ENCODE measurements at places on chromosomes 6 and 20. TPM values are rescaled to one million over a fixed set of nuclear protein-coding genes. Genes with fewer than 3 reads are reported as not detected.

GRCh38 chr6:129189266-129189665, 306.3 kb downstream of the LAMA2 start:
- no peak for DNase-seq

DNA sequence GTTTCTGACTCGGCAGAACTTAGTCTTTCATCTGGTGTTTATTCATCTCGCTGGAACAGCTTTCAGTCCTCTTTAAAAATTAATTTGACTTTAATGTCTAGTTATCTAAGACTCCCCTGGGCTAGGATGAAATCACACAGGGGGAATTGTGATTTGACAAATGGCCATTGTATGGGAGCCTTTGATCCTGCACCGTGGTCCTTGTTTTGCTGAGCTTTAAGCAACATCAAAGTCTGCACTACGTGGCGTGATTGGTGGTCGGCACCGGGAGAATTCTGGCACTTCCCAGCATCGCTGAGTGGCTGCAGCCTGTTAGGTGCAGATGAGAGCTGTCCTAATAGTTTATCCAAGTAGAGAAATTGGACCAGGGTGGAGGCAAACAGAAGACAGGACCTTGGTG, 146.9 kb downstream of the TBC1D7 start:
- DNase-seq, result no peak

Gene DZANK1
- total RNA-seq, result 1.6 TPM

- DNase-seq, result no peak
These were observed 74.5 kb upstream of the MRPS10 start for GRCh38 chr6:42292004-42292740.

GRCh38 chr6:10687582-10687981, 6.8 kb downstream of the C6orf52 start:
- DNase-seq, result no peak

Gene KCNK5
- total RNA-seq, result 0.78 TPM

Gene UNC5CL
- total RNA-seq, result not detected

- peak; percentile 26 for DNase-seq
These were observed 593.4 kb upstream of the JAG1 start for GRCh38 chr20:11267131-11267761.

DNA sequence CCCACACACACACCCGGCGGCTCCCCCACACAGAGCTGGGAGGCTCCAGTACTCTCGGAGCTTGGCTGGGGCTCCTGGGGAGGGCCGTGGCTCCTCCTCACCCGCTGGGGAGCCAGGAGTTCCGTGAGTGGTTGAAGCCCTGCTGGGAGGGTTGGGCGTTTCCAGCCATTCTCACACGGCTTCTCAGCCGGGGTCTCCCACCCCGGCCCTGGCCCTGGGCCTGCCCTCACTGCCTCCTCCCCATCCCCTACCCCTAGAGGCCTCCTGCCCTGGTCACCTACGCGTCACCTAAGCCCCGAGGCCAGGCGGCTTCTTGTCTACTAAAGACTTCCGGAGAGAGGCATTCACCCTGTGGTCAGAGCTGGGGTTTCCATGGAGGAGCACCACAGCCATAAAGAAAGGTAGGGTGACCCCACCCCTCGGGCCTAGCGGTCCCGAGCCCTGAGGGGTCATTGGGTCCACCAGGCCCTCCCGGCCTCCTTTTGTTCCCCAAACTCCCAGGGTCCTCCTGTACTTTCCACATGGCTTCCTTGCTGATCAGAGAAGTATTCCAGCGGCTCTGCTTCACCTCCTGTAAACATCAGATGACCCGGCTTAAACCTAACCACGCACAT, 99.3 kb downstream of the TTLL2 start:
- DNase-seq, result no peak

DNA sequence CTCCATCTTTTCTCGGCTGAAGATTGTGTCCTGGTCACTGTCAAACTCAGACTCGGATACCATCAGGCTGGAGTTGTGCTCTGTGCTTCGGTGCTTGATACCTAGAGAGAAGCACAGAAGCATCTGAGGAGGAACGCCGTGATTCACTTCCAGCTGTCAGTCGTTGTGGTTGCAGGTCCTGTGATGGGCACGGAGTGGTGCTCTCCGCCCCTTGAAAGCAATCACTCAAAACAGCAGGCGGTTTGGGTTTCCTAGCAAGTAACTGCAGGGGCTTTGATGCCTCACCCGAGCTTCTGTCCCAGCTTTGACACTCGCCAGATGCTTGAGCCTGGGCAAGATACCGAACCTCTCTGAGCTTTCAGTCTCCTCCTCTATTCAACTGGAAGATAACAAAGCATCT, 52.5 kb downstream of the ALDH5A1 start:
- no peak for DNase-seq

Gene ATP9A
- total RNA-seq, result 28.7 TPM

Gene FAM120B
- 6.0 TPM for total RNA-seq

DNA sequence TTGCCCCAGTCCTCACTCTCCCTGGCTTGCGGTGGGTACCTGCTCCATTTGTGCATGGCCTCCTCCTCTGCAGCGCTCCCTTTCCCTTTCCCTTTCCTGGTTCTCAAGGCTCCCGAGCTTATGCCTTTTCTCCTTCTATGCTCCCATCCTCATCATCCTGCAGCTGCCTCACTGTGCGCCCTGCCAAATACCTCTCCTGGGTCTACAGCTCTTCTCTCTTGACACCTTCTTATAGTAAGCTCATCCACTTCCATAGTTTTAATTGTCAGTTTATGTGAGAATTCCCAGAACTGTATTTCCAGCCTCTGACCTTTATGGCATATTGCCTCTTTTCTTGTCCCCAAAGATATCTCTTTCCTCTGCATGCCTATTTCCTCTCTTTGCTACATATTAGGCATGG, 5.9 kb downstream of the ADGRF5 start:
- no peak for DNase-seq

DNA sequence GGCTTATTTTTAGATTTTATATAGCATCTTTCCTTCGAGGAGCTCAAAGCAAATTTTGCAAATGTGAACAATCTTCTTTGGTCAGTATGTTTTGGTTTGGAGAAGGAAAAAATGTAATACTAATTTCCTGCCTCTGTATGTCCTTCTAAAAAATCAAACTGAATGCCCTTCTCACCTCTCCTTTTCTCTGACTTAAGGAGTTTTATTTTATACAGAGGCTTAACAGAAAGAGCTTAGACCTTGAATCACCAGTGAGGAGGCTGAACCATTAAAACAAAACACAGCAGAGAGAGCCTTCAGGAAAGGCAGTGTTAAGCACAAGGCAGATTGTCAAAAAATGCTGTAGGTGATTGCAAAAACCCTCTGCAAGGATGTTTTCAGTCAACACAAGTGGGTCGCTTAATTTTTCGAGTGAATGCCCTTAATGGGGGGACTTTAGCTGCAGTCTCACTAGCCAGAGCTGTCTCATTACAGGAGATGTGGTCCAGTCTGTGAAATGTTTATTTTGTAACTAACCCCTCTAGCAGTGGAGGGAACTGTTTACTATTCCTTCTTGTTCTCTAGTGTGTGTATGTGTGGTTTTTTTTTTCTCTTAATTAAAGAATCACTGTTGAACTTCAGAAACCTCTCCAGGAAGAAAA, 481.3 kb upstream of the CITED2 start:
- DNase-seq, result no peak

Gene CDH26
- 0.22 TPM for total RNA-seq

DNA sequence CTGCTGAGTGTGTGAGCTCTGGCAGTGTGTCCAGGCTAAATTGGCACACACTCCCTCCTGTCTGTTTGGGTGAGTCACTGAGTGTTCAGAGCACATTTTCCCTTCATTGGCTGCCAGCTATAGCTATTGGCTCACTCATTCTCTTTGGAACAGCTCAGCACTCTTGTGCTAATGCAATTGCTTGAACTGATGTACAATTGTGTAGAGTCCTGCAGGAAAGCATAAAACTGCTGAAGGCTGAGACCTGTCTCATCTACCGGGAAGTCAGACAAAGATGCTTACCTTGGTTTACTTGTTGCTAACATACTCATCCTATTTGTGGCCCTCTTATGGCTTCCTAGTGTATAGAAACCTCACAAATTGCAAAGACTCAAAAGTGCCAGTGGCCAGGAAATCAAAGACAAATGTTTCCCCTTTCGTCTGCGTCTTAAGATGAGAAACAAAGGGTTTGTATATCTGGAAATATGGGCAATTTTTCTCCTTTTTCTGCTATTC, 351.0 kb downstream of the BCKDHB start:
- DNase-seq, result peak; percentile 66

DNA sequence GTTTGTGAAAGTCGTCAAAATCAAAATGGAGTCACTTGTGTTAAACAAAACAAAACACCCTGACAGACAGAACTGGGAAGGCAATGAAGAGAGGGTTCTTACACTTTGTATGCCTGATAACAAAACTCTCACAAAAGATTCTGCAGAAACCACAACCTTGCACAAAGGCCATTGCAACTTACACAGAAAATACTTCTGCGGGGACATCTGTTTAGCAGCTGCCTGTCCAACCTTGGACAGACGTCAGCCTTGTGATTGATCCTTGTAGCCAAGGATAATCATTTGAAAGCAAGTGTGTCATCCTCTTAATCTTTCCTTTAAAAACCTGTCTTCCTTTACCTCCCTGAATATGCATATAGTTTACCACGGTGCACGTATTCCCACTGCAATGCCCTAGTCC, 17.0 kb upstream of the SLC22A3 start:
- DNase-seq, result no peak

- DNase-seq, result no peak
These were observed 397.9 kb upstream of the SPTLC3 start for GRCh38 chr20:12610871-12611270.

Data from NCI-H460 (cell line).